Regular cardiac myocyte (primary cell): ENCODE measurements at places on chromosomes 7 and 10. TPM values are rescaled to one million over a fixed set of nuclear protein-coding genes. Genes with fewer than 3 reads are reported as not detected.

Gene NUB1
- total RNA-seq, result 41.0 and 56.7 TPM in 2 replicates

Gene RGS10
- 37.5 and 40.5 TPM in 2 replicates for total RNA-seq

Gene PNLIPRP3
- not detected in 2 replicates for total RNA-seq

Gene PCLO
- 0.19 and 0.56 TPM in 2 replicates for total RNA-seq

Gene ACTA2
- 166 and 961 TPM in 2 replicates for total RNA-seq

Gene SPDYE2
- not detected in 2 replicates for total RNA-seq

Gene CYP17A1
- total RNA-seq, result not detected in 2 replicates

Gene CALCR
- total RNA-seq, result not detected in 2 replicates

Gene PRSS37
- total RNA-seq, result not detected in 2 replicates

Gene SERPINE1
- total RNA-seq, result 2,435 and 2,576 TPM in 2 replicates

Gene CALHM1
- total RNA-seq, result not detected in 2 replicates

Gene CHPF2
- 69.0 and 92.5 TPM in 2 replicates for total RNA-seq

Gene TMEM273
- 0.58 and 4.2 TPM in 2 replicates for total RNA-seq

Gene CXCL12
- total RNA-seq, result 75.3 and 119 TPM in 2 replicates

Gene STRIP2
- 5.2 and 5.9 TPM in 2 replicates for total RNA-seq

Gene TFR2
- total RNA-seq, result 0.77 and 2.3 TPM in 2 replicates

Gene TET1
- total RNA-seq, result 1.7 and 4.2 TPM in 2 replicates

Gene PNLIPRP2
- total RNA-seq, result not detected in 2 replicates

Gene SP4
- total RNA-seq, result 4.4 and 21.1 TPM in 2 replicates

Gene ZWINT
- 8.7 and 98.7 TPM in 2 replicates for total RNA-seq

Gene PAOX
- 4.8 and 6.2 TPM in 2 replicates for total RNA-seq

Gene CYP2C19
- not detected in 2 replicates for total RNA-seq

Gene TSPAN12
- 4.2 and 5.9 TPM in 2 replicates for total RNA-seq

Gene PALD1
- 0.19 and 0.56 TPM in 2 replicates for total RNA-seq

Gene CDC123
- total RNA-seq, result 123 and 198 TPM in 2 replicates

Gene NEURL1
- under 0.01 TPM in 2 replicates for total RNA-seq

Gene ARHGAP22
- total RNA-seq, result 70.2 and 156 TPM in 2 replicates

Gene MSMB
- total RNA-seq, result not detected in 2 replicates

Gene MOGAT3
- not detected in 2 replicates for total RNA-seq

Gene OGDHL
- 0.28 and 0.38 TPM in 2 replicates for total RNA-seq

Gene FRMPD2
- total RNA-seq, result not detected in 2 replicates

Gene SPDYE2B
- total RNA-seq, result not detected in 2 replicates

Gene CHST15
- total RNA-seq, result 1.7 and 8.2 TPM in 2 replicates

Gene SLC26A5
- not detected in 2 replicates for total RNA-seq

Gene FOXP2
- total RNA-seq, result under 0.01 TPM in 1 of 2 replicates, not detected in the other

Gene LRRC4
- 0.19 TPM in 1 of 2 replicates, not detected in the other for total RNA-seq

Gene EIF5AL1
- total RNA-seq, result 0.28 and 0.77 TPM in 2 replicates

Gene ASZ1
- total RNA-seq, result not detected in 2 replicates

Gene SOSTDC1
- not detected in 2 replicates for total RNA-seq

Gene SLC26A3
- total RNA-seq, result not detected in 2 replicates

Gene OR6B1
- total RNA-seq, result not detected in 2 replicates

Gene GPRIN2
- not detected in 2 replicates for total RNA-seq

Gene ZNF789
- total RNA-seq, result 4.2 and 4.8 TPM in 2 replicates

Gene FBXW4
- 42.4 and 73.6 TPM in 2 replicates for total RNA-seq

Gene NOS3
- total RNA-seq, result 1.1 and 5.8 TPM in 2 replicates

Gene RASA4B
- 2.0 and 2.9 TPM in 2 replicates for total RNA-seq

Gene SLC26A4
- total RNA-seq, result 1.7 and 10.2 TPM in 2 replicates

Gene RPEL1
- under 0.01 and 0.19 TPM in 2 replicates for total RNA-seq
